ENCODE measurements at places on chromosomes 5 and 9.

DNA sequence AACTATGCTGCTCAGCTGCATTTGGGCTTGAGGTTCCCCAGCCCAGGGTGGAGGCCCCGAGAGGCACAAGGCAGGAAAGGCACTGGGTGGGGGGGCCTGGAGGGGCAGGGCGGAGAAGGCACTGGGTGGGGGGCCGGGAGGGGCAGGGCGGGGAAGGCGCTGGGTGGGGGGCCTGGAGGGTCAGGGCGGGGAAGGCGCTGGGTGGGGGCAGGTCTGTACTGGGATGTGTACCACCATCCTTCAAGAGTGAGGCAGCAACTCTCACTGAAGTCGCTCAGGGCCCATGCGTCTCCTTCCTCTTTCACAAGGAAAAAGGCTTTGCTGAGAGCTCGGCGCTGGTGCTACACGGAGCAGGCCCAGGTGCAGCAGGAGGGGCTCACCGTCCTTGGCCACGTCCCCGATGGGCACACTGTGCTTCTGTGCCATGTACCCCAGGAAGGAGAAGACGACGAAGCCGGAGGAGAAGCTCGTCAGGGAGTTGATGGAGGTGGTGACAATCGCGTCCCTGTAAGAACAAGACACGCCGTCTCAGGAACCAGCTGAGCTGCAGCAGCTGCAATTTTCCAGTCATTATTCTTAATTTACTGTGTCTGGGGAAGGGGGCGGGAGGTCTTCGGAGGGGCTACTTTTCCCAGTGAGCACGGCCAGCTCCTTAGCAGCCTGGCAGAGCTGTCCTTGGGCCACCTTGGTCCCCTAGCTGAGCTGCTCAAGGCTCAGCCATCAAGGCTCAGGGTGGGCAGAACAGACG is 30.8 kb downstream of the SLC6A3 start:
- no peak for DNase-seq

DNA sequence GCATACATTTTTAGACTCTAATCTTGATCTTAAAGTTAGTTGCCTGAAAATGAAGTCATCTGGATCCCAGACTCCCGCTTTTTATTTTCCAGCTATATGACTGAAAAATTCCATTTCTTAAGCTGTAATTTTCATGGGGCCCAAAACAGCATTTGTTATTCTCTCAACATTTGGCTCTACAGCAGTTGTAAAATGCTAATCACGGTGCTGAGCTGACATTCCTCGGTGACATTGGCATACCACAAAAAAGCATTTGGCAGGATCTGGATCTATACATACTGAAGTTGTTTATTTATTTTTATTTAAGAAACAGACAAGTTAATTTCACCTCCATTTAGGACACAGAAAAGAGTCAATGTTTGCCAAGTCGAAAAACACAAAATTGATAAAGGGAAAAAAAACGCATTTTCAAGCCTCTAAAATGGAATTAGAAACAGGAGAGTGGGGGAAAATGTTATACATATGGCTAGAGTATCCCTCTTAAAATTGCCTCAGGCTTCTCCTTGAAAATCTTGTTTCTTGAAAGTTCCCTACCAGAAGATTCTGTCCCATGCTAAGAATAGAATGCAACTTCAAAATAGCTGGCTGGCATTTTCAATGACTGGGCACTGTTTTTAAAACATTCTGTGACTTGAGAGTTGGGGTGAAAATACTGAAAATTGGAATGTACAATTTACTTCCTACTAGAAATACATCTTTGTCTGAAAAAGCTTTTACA is 207.5 kb upstream of the TBCA start:
- no peak for DNase-seq

DNA sequence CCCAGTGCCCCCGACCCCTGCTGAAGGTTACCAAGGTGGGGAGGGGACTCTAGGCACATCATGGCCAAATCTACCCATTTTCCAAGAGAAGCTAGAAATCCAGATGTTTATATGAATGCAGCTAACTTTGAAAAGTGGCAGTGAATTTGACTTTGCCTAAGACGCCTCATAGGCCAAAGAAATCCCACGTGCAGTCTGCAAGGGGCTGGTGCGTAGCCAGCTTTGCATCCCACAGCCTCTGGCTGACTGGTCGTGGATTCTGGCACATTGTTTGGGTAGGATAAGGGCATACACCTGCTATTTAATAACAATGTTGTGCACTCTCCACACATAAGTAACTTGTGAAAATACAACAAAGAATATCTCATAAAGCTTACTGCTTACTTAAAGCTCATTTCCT is 3.5 kb upstream of the GADD45G start:
- DNase-seq = no peak

- no peak for DNase-seq
Measured at GRCh38 chr5:40238066-40238745, 441.5 kb upstream of the PTGER4 start.

- no peak for DNase-seq
Measured at GRCh38 chr9:85428230-85428629, 313.5 kb downstream of the AGTPBP1 start.

- DNase-seq = no peak
Measured at GRCh38 chr5:150508828-150509227, 897 bp downstream of the NDST1 start.

DNA sequence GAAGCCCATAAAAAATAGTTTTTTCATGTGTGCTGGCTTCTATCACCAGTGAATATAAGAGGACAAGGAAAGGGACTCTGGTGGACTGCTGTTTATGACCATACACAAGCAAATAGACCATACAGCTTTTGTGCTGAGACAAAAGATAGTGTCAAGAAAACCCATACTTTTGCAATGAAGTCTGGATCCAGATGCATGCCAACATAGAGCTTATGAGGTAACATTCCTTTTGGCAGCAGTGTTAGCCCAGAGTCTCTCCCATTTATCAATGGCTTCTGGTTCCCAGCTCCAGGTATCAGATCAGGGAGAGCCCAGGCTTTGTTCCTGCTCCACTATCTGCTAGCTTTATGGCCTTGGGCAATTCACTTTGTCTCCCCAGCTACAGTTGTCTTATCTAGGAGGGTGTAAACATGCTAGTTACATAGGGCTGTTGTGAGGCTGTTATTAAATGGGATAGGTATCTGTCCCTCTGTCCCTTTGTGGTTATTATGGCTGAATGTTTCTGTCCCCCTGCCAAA is 55.6 kb downstream of the CCDC192 start:
- DNase-seq = no peak

- DNase-seq = no peak
Measured at GRCh38 chr5:40389591-40389990, 290.1 kb upstream of the PTGER4 start.

- DNase-seq = no peak
Measured at GRCh38 chr5:107951309-107951708, 280.6 kb upstream of the EFNA5 start.

Measured in caudate nucleus (tissue), 63 donors.